ENCODE measurements at places on chromosomes 1 and 21.

DNA sequence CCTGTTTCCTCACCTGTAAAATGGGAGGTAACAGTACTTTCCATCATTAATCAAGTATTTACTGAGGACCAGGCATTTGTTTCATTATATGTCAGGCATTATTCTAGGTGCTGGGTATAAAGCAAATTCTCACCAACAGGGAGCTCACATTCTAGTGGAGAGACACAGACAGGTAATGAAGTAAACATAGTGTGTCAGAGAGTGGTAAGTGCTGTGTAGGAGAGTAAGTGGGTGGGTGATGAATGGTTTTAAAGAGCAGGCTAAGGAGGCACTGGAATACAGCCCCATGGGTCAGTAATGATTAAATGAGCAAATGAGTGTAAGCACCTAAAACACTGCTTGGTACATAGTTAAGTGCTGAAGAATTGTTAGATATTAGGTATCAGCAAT lies 60.4 kb downstream of the DNTTIP2 start:
- no peak for DNase-seq

DNA sequence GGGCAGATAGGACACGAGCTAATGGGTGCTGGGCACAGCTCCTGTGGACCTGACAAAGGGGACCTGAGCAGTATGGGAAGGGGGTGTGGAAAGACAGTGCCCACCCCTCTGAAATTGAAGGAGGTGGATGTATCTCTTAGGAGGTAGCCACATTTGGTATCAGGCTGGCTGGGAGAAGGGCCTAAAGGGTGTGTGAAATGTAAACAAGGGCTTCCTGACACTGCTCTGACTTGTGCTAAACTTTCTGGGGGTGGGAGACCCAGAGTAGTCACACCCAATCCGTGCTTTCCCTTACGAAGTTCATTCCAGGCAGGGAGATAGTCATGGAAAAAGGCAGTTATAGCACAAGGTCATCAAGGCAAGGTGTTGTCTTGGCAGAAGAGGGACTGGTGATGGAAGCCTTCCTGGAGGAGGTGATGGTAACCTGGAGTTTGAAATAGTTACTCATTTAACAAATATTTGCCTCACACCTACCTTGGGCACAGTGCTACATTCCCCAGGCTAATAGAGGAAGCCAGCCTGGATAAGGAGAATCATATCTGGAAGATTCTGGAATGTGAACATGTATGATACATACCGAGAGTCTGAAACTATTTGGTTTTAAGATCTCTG lies 5.3 kb upstream of the CCDC24 start:
- no peak for DNase-seq

- DNase-seq, result no peak
Observed at GRCh38 chr1:95118067-95118499, 928 bp downstream of the TLCD4 start.

GRCh38 chr1:210330279-210330866 lies 1.7 kb downstream of the HHAT start:
- DNase-seq, result no peak

DNA sequence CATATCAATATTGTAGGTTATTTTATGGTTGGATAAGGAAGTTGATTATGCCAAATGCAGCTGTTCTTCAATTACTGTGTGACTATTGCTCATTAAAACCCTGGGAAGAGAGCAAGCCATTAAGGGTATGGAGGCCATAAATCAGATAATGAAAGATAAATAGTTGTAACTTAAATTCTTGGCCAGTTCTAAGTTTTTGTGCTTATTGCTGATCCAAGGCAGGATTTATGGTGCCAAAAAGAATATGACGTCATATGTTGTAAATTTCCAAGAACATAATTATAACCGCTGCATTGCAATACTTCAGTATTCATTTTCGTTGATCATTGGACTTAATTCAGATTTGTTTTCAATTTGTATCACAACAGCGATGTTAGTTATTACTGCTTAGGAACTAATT lies 211.6 kb downstream of the LRRC40 start:
- DNase-seq, result no peak

DNA sequence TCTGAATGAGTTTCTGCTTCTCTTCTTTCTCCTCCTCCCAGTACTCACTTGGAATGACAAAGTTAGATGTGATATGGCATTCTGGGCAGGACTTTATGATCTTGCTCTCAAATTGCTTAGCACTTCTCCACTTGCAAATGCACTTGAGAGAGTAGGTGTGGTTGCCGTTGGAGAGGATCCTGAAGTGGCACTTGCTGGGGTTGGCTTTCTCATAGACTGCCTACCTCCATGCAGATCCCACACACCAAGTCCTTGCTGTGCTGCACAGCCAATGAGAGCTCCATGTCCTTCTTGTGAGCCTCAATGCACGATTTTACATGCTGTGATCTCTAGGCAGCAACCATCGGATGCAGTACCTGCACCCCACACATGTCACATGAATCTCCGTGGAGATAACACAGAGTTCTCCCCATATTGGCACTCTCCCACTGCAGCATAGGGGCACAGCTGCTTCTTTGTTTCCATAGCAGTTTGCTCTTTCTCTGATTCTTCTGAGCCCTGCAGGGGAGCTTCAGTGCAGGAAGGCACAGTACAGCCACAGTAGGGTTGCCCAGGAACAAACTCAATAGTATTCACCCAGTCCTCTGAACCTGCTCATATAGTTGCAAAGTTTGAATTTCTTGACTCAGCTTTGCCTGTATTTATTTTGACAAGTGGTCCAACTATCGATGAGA lies 45.2 kb downstream of the ZNF691 start:
- no peak for DNase-seq

DNA sequence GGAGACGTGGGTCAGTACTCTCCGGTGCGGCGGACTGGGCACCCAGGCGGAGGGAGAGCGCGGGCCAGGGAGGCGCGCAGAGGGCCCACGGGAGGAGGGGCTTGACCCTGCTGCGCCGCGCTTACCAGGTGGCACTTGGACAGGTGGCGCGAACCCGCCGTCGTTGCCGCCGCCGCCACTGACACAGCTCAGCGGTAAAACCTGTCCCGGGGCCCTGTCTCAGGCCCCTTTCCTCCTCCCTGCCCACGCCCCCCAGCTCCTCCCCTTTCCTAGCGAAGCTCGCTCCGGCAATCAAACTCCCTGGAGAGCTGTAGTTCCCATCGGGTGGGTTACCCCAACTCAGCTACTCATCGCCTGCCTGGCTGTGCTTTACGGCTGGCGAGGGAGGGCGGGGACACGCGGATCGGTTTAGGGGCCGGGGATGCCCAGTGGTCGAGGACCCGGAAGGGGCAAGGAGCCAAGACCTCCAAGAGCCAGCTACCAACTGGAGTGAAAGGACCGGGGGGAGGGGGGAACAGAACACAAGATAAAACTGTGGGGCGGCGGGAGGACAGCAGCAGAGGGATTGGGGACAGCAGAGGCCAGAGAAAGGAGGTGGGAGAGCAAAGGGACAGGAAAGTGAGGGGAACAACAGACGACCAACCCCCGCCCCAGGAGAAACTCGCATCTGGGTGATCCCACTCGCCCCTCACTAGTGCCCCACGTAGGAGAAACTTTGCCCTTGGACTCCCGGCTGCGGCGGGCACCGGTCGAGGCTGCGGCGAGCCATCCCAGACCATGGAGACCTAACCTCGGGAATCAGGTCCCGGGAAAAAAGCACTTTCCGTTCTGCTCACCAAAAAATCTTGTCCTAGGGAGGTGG lies 2.9 kb downstream of the GFI1 start:
- DNase-seq, result peak; percentile 84

DNA sequence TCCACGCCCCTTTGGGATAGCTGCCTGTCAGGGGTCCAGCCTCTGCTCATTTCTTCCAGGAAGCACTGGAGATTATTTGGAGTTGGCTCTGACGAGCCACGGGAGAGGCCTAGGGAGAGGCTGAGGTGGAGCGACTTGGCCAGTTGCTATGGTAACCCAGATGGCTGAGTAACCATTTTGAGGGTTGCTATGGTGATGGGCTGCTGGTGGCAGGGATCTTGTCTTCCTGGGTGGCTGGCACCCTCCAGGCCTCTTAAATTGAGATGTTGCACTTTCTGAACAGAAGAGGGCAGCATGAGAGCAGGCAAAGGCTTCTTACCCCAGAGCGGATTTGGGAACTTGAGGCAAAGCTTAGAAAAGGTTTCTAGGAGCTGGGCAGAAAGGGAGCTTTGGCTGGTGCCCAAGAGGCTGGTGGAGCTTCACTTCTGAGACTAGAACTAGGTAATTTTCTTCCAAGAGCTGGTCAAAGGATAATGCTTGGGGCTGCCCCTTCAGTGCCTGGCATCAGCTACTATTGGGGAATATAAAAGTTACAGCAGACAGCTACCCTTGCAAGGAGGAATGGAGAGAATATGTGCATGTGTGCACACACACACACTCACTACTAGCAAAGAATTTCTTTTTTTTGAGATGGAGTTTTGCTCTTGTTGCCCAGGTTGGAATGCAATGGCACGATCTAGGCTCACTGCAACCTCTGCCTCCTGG lies 72.5 kb downstream of the NDUFS5 start:
- DNase-seq, result peak; percentile 73

DNA sequence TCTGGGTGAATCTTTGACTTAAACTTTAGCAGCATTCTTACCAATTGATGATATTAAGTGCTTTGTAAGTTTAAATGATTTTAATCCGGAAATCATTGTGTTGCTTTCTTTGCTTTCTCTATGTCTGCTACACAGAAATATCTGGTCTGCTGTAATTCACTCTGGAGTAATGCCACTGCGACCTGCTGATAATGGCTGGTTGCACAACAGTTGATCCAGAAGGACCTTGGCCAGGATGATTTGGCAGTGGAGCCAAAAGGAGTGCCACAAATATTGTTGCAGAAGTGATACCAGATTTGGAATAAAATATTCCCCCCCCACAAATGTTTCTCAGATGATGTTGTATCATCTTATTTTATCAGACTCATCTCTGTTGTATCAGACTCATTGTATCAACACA lies 2063.9 kb downstream of the MRPL39 start:
- no peak for DNase-seq

- DNase-seq, result no peak
Observed at GRCh38 chr1:13540866-13541265, 27.1 kb upstream of the LRRC38 start.

DNA sequence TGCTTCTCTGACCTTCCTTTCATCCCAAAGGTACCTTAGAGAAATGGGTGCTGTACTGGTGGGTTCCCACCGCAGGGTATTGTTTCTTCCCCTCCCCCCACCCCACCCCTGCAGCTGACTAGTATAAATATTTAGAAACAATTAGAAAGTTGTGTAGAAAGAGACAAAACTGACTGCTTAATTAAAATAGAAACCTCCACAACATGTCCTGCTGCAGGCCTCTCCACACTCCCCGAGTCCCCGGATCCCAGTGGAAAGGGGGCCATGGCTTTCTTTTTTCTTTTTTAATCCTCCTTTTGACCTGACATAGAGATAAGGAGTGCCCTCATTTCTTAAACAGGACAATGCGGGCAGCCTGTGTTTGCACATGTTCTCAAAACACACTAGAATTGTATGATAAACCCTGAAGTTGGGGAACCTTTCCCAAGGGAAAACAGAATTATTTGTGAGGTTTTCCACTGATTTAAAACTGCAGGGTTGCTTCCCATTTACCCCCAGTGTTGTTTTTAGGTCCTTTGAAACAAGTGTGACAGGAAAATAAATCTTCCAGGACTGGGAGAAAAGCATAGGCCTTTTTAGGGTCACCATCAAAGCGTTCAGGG lies 1.7 kb downstream of the RHOU start:
- DNase-seq, result no peak

DNA sequence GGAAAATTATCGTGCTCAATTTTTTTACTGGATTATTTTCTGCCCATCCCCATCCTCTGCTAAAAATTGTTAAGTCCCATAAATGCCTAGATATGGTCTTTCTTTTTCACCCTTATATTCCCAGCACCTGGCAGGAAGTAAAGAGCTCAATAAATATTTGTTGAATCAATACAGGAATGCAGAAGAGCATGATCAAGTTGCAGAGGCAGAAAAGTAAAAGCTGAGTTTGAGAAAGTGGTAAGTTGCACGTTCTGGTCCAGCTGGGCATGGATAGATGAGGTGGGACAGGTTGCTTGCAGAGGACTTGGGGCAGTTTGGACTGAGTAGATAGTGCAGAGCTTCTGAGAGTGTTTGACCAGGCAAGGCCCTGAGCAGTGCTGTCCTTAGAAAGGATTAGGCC lies 40.1 kb downstream of the ZNF281 start:
- no peak for DNase-seq

- no peak for DNase-seq
Observed at GRCh38 chr1:204262506-204263253, 48.9 kb upstream of the GOLT1A start.

DNA sequence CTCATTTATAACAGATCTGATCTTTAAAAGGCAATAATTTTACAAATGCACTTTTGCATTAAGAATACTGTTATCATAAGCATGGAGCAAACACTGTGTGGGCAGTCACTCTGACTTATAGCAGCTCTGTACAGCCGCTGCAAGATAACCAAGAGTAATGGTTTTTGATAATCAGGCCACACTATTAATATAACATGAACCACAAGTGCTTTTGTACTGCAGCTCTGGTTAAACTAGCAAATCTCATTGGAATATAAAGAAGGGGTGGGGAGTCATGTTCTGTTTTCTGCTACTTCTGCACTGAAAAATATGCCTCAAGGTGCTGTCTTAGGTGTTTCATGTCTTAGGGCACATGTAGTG lies 357.4 kb downstream of the LMO4 start:
- no peak for DNase-seq

DNA sequence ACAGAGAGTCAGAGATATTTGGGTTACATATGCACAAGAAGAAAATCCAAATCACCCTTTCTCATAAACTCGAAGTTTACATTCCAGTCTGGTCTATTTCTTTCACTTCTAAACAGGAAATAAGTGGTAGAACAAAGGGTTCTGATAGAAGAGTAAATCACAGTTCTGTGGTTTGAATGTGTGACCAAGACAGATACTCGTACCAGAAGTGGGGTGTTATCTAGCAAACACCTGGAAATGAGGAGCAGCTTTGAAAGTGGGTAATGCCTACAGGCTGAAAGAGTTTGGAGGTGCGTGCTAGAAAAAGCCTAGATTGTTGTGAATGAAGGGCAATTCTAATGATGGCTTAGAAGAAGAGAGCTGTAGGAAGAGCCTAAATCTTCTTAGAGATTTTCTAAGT lies 74.7 kb downstream of the FH start:
- no peak for DNase-seq

DNA sequence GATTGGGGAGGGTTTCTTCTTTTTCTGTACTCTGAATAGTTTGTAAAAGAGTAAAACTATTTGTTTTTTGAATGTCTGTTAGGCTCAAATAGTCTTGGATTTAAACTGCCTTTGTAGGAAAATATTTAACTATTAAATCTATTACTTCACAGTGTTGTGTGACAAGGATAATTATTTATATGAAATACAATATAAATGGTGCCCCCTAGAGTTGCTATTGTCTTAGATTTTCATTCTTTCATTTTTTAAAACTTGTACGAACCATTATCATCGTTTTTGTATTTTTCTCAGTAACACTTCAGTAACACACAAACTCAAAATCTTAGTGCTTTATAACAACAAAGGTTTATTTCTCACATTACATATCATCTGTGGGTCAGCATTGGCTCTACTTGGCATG lies 37.4 kb downstream of the C1orf185 start:
- no peak for DNase-seq

GRCh38 chr1:94104127-94104684 lies 16.7 kb downstream of the ABCA4 start:
- no peak for DNase-seq

GRCh38 chr1:241637046-241637590 lies 3.1 kb downstream of the CHML start:
- DNase-seq, result no peak

GRCh38 chr1:173095632-173096031 lies 44.9 kb upstream of the TNFSF18 start:
- no peak for DNase-seq

GRCh38 chr1:227774051-227774731 lies 39.0 kb downstream of the SNAP47 start:
- DNase-seq, result no peak

GRCh38 chr1:203671047-203671446 lies 44.4 kb downstream of the ATP2B4 start:
- no peak for DNase-seq

- DNase-seq, result no peak
Observed at GRCh38 chr1:198359024-198359653, 181.3 kb downstream of the ATP6V1G3 start.
